ENCODE measurements at places on chromosomes 3 and 15.

- DNase-seq = no peak
Observed at GRCh38 chr15:96125721-96126415, 204.6 kb upstream of the NR2F2 start.

GRCh38 chr15:80367094-80367493 is 37.1 kb upstream of the ARNT2 start:
- DNase-seq = no peak

GRCh38 chr3:141413801-141414689 is 45.7 kb downstream of the ZBTB38 start:
- no peak for DNase-seq

GRCh38 chr3:86969500-86970189 is 21.3 kb downstream of the VGLL3 start:
- DNase-seq = no peak

DNA sequence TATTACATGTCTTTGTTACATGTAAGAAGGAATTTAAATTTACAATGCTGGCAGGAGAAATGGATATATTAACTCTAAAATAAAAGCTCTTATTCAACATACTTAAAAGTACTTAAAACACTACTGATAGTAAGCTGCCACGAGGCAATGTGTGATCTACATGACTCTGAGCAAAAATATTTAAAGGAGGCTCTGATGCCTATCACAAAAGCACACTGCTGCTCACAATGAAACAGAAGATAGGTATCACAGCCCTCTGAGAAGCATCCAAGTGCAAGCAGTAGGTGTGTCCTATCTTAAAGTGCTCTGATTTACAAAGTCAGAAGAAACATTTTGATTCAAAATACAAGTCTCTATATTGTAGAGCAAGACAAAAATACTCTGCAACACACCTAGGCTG is 371.2 kb upstream of the WNT5A start:
- no peak for DNase-seq

DNA sequence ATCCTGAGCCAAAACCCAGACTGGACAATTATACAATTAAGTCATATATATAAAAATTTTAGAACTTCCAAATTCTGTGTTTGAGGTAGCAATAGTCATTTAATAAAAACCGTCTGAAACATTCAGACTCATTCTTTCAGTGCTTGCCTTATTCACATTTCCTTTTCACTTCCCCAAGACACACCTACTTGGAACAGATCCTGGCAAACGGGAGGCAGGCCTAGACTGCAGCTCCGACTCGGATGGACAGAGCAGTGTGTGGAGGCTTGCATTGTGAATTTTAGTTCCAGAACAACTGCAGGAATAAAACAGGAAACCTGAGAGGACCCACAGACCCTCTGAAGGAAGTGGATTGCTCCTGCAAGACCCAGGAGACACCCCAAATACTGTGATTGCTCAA is 341.4 kb downstream of the CNTN3 start:
- DNase-seq = no peak

DNA sequence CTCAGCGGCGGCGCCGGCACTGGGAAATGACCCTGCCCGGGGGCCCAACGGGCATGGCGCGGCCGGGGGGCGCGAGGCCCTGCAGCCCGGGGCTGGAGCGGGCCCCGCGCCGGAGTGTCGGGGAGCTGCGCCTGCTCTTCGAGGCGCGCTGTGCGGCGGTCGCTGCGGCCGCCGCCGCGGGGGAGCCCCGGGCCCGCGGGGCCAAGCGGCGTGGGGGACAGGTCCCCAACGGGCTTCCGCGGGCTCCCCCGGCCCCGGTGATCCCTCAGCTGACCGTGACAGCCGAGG is 172 bp downstream of the ITPKA start:
- DNase-seq = no peak

- no peak for DNase-seq
Observed at GRCh38 chr15:28086175-28086703, 12.9 kb downstream of the OCA2 start.

DNA sequence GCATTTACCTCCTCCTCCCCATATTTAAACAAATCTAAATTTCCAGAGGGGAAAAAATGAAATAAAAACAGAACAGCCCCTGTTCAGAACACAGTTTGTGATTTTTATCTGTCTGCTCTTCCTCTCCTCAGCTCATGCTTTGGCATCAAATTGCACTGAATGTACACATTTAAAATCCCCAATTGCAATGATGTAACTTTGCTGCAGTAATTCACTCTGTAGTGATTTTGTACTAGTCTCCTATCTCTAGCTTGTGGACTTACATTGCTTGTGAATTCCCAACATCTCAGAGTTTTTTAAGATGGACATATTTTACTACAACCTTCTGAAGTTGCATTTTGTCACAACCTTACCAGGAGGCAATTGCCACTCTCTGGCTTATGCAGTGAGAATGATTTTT is 81.6 kb upstream of the ROBO2 start:
- DNase-seq = no peak

DNA sequence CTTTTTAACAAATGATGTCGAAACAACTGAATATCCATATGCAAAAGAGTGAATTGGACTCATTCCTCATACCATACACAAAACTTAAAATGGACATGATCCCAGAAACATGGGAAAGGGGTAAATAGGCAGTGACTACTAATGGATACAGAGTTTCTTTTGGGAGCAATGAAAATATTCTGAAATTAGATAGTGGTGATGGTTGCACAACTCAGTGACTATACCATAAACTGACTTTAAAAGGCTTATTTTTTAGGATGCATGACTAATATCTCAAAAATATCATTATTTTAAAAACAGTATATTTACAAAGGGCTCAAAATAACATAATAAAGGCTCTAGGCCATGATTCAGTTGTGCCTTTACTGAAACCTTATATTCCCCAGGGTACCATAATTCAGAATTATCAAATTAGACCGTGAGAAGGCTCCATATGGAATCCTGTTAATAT is 16.3 kb upstream of the ATP13A3 start:
- DNase-seq = no peak

GRCh38 chr3:45881078-45882022 is 5.0 kb upstream of the CCR9 start:
- no peak for DNase-seq

DNA sequence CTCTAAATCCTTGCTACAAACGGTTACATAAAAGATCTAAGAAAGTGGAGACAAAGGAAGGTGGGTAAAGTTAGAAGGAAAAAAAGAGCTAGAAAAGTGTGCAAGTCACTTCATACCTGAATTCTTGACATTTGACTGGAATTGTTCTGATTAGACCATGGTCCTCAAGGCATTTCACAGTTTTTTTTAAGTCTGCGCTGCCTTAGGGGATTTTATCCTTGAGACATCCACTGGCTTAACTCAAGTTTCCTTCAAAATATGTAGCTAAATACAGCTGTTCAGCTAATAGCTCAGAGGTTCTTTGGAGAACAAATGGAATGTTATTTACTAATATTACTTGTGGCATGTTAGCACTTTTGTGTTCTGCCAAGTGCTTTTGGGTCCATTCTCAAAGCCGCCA is 236.9 kb downstream of the TP63 start:
- DNase-seq = no peak

- DNase-seq = no peak
Observed at GRCh38 chr3:155619118-155619915, 125.6 kb downstream of the PLCH1 start.

GRCh38 chr3:21294768-21295167 is 456.2 kb downstream of the ZNF385D start:
- DNase-seq = no peak

- no peak for DNase-seq
Observed at GRCh38 chr3:171845481-171846284, 2.5 kb downstream of the TMEM212 start.

GRCh38 chr3:179613807-179614206 is 9.2 kb downstream of the NDUFB5 start:
- no peak for DNase-seq

DNA sequence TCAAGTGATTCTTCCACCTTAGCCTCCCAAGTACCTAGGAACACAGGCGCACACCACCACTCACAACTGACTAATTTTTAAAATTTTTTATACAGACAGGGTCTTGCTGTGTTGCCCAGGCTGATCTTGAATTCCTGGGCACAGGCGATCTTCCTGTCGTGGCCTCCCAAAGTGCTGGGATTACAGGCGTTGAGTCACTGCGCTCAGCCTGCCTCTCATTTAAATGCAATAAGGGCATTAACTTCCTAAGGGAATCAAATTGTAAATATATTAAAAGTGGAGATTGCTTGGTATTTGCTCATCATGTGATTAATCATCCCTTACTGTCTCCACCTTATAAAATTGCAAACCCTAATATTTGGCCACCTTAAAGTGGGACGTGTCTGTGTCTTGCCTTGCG is 65.2 kb downstream of the PGPEP1L start:
- DNase-seq = no peak

DNA sequence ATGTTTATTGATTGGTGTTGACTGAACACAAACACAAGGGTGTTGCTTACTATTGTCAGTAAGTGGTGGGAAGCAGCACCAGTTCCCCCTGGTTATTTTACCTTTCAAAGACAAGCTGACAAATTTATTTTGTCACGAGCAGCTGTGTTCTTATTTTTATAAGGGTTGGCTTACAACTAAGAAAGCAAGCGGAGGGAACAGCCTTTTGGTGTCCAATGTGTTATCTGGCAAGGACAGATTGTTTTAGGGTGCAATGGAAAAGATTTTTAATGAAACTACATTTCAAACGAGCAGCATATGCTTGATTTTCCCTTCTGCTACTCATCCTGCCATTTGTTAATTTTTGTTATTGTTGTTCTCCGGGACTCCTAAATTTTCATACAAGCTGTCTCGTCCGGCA is 920.6 kb upstream of the CFAP20DC start:
- DNase-seq = no peak

DNA sequence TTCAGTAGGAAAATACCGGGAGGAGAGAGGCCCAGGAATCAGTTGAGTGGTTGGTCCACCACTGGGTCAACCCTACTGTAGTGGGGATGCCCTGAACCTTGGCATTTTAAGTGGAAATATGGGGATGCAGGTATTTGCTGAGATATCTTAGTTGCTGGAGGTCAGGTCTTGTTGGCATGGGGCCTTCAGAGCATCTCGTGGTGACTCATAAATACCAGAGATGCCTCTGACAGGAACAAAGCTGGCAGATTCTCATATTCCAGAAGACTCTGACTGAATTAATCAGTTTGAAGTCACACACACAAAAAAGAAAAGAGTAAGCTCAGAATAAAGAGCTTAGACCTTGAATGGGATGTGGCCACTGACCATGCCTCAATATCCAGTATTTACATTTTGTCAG is 91.6 kb downstream of the CACNA2D3 start:
- DNase-seq = no peak

- no peak for DNase-seq
Observed at GRCh38 chr3:69890691-69891090, 108.8 kb upstream of the SAMMSON start.

DNA sequence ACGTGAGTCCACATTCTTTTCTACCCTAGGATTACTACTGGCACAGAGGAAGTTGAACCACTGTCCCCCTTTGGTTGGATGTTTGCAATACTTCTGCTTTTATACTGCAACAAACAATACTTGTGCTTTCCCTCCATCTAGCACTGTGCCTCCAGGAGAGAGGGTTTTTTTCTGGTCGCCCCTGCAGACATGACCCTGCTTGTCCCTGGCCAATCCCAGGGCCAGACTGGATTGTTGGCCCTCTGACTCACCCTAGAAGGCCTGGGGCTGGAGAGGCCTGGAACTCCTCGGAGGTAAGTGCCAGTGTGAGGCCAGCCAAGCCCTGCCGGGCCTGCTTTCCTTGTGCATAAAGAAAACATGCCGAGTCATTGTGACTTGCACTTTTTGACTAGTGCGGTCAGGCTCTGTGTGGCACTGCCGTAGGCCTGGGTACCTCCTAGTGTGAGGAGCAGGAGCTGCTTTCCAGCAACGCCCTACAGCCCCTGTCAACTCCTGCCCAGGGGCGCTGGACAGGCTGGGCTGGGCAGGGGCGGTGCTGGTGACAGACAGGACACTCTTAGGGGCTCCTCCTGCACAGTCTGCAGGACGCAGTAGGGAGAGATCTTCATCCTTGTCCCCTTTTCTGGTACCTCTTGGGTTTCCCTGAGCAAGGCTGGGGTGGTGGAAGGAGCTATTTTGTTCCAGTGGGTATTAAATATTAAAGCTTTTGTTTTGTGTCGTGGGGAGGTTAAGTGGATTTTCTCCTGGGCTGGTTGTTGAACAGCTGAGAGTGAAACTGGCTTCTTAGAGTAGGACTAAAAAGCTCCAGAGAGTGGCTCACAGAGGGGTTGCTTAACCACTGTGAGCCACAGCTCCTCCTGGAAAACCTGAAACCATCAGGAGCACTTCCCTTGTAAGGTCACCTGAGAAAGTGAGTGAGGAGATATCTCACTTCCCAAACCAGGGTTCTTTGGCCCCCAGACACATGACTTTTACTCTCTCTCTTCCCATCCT is 14.4 kb upstream of the TKT start:
- DNase-seq = no peak

GRCh38 chr3:136343873-136344555 is 93.9 kb downstream of the PCCB start:
- no peak for DNase-seq

GRCh38 chr3:62525281-62525680 is 151.9 kb upstream of the FEZF2 start:
- DNase-seq = no peak

GRCh38 chr3:141313093-141313683 is 55.1 kb upstream of the ZBTB38 start:
- no peak for DNase-seq

- DNase-seq = no peak
Observed at GRCh38 chr15:88177451-88177850, 79.1 kb downstream of the NTRK3 start.

- DNase-seq = no peak
Observed at GRCh38 chr3:159988617-159989271, at the start of gene IL12A. IL12A (plus strand) TSS chr3:159988835.

- no peak for DNase-seq
Observed at GRCh38 chr3:142046320-142047020, 102.9 kb downstream of the TFDP2 start.

GRCh38 chr15:80841541-80841940 is 62.4 kb downstream of the CEMIP start:
- DNase-seq = no peak

GRCh38 chr3:10975695-10976234 is 16.8 kb upstream of the SLC6A1 start:
- no peak for DNase-seq

Measured in NCI-H2081 treated with DMSO at 0.1 percent for 48 hours (cell line).